Pancreas (tissue), 10 donors: ENCODE measurements at places on chromosomes 3 and 15. TPM values are rescaled to one million over a fixed set of nuclear protein-coding genes. Genes with fewer than 3 reads are reported as not detected.

IMPG2 gene
- 0.19 TPM for total RNA-seq

GPR156 gene
- not detected for total RNA-seq

MUC20 gene
- total RNA-seq = 35.9 TPM

SST gene
- 209 TPM for total RNA-seq

KBTBD13 gene
- not detected for total RNA-seq

INSYN1 gene
- total RNA-seq = 0.54 TPM

RFX7 gene
- 4.7 TPM for total RNA-seq

LEO1 gene
- 4.9 TPM for total RNA-seq

ITIH1 gene
- 0.32 TPM for total RNA-seq

OR5K2 gene
- total RNA-seq = not detected

IL5RA gene
- 0.04 TPM for total RNA-seq

WDR72 gene
- total RNA-seq = 2.3 TPM

TM2D3 gene
- 16.0 TPM for total RNA-seq

FES gene
- 5.2 TPM for total RNA-seq

EIF4A2 gene
- total RNA-seq = 209 TPM

- no peaks in the 10 kb centered on the region for H3K36me3 ChIP-seq
- no peak overlapping the region for H3K4me3 ChIP-seq
- no peaks in the 10 kb centered on the region for H3K4me1 ChIP-seq
Observed at GRCh38 chr3:133246119-133246518, 153.7 kb upstream of the BFSP2 start.

GRCh38 chr3:147699175-147699838 is 290.1 kb downstream of the ZIC1 start:
- H3K4me1 ChIP-seq = no peaks in the 10 kb centered on the region
- H3K4me3 ChIP-seq = no peak overlapping the region
- no peak for DNase-seq
- H3K27me3 ChIP-seq = no peaks in the 10 kb centered on the region
- H3K36me3 ChIP-seq = no peaks in the 10 kb centered on the region
- H3K27ac ChIP-seq = no peak overlapping the region

- H3K4me3 ChIP-seq = no peak overlapping the region
- no peaks in the 10 kb centered on the region for H3K4me1 ChIP-seq
- no peaks in the 10 kb centered on the region for H3K27me3 ChIP-seq
- no peaks in the 10 kb centered on the region for H3K36me3 ChIP-seq
- no peak overlapping the region for H3K27ac ChIP-seq
- no peak for DNase-seq
Observed at GRCh38 chr15:25969886-25970285, 106.8 kb upstream of the ATP10A start.

DNA sequence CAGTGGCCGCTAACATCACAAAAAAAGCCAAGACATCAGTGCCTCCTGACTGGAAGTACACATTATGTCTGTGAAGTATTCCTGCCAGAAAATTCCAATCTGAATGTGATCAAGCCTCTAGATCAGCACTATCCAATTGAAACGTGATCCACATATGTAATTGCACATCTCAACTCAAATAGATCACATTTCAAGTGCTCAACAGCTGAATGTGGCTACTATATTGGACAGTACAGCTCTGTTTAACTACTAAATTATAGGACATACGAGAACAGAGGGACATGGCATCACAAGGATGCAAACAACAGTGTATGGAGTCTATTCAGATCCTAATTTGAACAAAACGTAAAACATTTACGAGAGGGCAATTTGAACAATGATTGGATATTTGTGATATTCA is 542 bp upstream of the UBAP1L start:
- H3K4me3 ChIP-seq = no peak overlapping the region
- no peaks in the 10 kb centered on the region for H3K27me3 ChIP-seq
- H3K36me3 ChIP-seq = peaks cover 41% of the 10 kb centered on the region
- no peaks in the 10 kb centered on the region for H3K4me1 ChIP-seq

DNA sequence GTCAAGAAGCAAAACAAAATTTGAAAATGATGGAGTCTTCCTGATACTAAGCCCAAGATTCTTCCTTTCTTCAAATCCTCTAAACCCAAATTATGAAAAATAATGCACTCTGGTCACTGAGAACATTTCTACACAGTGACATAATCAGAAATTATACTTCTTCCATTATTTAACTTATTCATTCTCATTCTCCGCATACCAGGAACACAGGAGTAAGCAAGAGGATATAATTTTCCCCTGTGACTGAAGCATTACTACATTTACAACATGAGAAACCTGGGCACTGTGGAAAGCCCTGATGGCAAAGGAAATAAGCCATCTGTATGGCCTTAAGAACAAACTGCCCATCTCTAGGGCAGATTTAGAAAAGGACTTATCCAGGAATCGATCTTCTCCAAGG is 47.0 kb downstream of the EXD1 start:
- no peak overlapping the region for H3K27ac ChIP-seq
- H3K4me3 ChIP-seq = no peak overlapping the region
- no peaks in the 10 kb centered on the region for H3K36me3 ChIP-seq

GRCh38 chr15:87575896-87576473 is 680.6 kb downstream of the NTRK3 start:
- no peaks in the 10 kb centered on the region for H3K27me3 ChIP-seq
- no peak overlapping the region for H3K4me3 ChIP-seq
- H3K4me1 ChIP-seq = no peaks in the 10 kb centered on the region
- H3K27ac ChIP-seq = no peak overlapping the region

- no peaks in the 10 kb centered on the region for H3K36me3 ChIP-seq
- DNase-seq = no peak
- peaks cover 5% of the 10 kb centered on the region for H3K27me3 ChIP-seq
- no peaks in the 10 kb centered on the region for H3K4me1 ChIP-seq
- H3K27ac ChIP-seq = no peak overlapping the region
Observed at GRCh38 chr15:51677452-51677851, 3.9 kb upstream of the SCG3 start.

GRCh38 chr3:42800251-42800650 is 4.0 kb downstream of the HIGD1A start:
- H3K36me3 ChIP-seq = no peaks in the 10 kb centered on the region
- no peak for DNase-seq
- H3K4me3 ChIP-seq = no peak overlapping the region
- peaks cover 10% of the 10 kb centered on the region for H3K4me1 ChIP-seq
- H3K27me3 ChIP-seq = no peaks in the 10 kb centered on the region

- no peaks in the 10 kb centered on the region for H3K36me3 ChIP-seq
- H3K27ac ChIP-seq = no peak overlapping the region
- no peaks in the 10 kb centered on the region for H3K4me1 ChIP-seq
- no peak overlapping the region for H3K4me3 ChIP-seq
- no peak for DNase-seq
Observed at GRCh38 chr3:39318301-39318700, 11.2 kb upstream of the CCR8 start.

DNA sequence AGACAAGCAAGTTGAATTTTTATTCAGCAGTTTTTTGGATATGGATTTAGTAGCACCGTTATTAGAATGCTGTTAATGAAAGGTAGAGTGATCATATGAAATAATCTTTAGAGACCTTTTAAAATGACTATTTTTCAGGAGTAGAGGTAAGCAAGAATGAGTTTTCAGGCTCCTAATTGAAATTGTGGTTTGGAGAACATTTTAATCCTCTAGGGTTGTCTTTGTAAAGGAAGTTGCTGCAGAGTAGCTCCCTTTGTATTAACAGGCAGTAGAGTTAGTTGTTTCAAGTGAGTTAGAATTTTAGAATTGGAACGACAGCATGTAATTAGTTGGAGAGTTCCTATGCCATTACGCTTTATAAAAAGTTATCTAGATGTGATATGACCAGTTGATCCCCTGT is 27.2 kb upstream of the EDEM1 start:
- no peaks in the 10 kb centered on the region for H3K36me3 ChIP-seq
- H3K27ac ChIP-seq = no peak overlapping the region
- no peaks in the 10 kb centered on the region for H3K27me3 ChIP-seq
- H3K4me1 ChIP-seq = peaks cover 3% of the 10 kb centered on the region
- no peak for DNase-seq
- no peak overlapping the region for H3K4me3 ChIP-seq

- DNase-seq = no peak
- no peak overlapping the region for H3K4me3 ChIP-seq
- H3K36me3 ChIP-seq = no peaks in the 10 kb centered on the region
- no peak overlapping the region for H3K27ac ChIP-seq
- no peaks in the 10 kb centered on the region for H3K27me3 ChIP-seq
Observed at GRCh38 chr3:69784954-69785514, 45.8 kb downstream of the MITF start.

DNA sequence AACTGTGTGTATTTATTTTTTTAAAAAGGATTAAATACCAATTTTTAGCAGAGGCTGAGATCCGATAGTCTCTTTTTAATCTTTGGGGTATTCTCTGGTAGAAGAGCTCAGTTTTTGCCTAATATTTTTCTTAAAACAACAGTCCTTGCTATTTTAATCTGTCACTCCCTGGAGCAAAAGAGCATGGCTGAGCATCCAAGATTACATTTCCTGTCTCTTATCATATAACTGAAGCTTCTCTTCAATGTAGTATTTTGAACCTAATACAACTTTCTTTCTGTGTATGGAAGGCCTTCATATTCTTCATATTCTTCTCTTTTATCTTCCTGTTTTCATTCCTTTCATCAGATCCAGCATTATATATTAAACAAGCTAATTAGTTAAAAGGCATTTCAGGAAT is 293.7 kb downstream of the NSUN3 start:
- H3K27me3 ChIP-seq = no peaks in the 10 kb centered on the region
- no peaks in the 10 kb centered on the region for H3K36me3 ChIP-seq
- no peak overlapping the region for H3K4me3 ChIP-seq
- no peak for DNase-seq
- no peak overlapping the region for H3K27ac ChIP-seq

DNA sequence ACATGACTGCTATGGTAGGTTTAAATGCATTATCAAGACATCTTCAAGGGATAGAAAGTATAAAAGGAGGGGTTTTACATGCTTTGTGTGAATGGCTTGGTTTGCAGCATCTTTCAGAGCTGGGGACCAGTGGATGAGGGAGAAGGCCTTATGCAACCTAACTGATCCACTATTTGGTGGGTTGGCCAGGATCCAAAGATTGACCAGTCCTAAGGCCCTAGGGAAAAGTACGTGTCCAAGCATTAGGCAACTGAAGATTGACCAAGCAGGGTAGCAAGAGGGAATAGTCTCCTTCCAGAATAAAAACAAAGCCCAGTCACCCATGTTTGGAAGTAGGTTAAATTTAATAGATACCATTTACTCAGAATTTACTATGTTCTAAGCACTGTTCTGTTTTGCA is 509.3 kb downstream of the EPHB1 start:
- no peaks in the 10 kb centered on the region for H3K36me3 ChIP-seq
- no peaks in the 10 kb centered on the region for H3K4me1 ChIP-seq
- no peak overlapping the region for H3K4me3 ChIP-seq
- H3K27ac ChIP-seq = no peak overlapping the region

DNA sequence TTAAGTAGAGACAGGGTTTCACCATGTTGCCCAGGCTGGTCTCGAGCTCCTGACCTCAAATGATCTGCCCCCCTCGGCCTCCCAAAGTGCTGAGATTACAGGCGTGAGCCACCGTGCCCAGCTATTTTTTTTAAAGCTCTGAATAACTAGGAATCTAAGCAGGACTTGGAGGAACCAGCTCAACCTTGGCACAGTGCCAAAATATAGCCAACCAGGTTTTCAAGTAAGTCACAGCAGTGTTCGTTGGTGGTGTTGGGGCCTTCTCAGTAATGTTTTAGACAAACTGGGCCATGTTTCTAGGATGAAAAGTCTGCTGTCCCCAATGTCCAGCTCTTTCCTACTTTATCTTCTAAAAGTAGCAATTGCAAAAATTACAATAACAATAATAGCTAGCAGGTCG is 6.4 kb upstream of the ADAM10 start:
- DNase-seq = no peak
- no peaks in the 10 kb centered on the region for H3K27me3 ChIP-seq
- no peaks in the 10 kb centered on the region for H3K36me3 ChIP-seq
- no peak overlapping the region for H3K27ac ChIP-seq
- H3K4me3 ChIP-seq = no peak overlapping the region
- no peaks in the 10 kb centered on the region for H3K4me1 ChIP-seq

DNA sequence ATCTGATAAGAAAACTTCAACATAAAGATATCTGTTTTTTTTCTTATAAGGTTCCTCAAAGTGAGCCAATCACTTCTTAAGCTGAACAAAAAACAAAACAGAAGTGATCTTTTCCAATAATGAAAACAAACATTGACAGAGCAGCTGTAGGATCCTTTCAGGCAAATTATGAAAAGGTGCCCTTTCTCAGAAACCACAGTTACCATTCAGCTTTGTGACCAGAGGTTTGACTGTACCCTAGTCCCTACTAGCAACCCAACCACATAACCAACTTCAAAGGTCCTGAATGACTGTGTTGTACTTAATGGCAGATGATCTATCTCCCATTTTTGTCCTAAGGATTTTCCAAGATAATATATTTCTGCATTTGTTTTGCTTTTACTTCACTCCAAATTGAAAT is 39.4 kb upstream of the CCR2 start:
- H3K27me3 ChIP-seq = no peaks in the 10 kb centered on the region
- DNase-seq = no peak
- no peaks in the 10 kb centered on the region for H3K4me1 ChIP-seq

- H3K4me1 ChIP-seq = peaks cover 4% of the 10 kb centered on the region
- H3K4me3 ChIP-seq = no peak overlapping the region
- peak overlapping the region; percentile 41 for H3K27ac ChIP-seq
- H3K27me3 ChIP-seq = no peaks in the 10 kb centered on the region
Observed at GRCh38 chr3:52845691-52846431, 11.0 kb upstream of the MUSTN1 start.

DNA sequence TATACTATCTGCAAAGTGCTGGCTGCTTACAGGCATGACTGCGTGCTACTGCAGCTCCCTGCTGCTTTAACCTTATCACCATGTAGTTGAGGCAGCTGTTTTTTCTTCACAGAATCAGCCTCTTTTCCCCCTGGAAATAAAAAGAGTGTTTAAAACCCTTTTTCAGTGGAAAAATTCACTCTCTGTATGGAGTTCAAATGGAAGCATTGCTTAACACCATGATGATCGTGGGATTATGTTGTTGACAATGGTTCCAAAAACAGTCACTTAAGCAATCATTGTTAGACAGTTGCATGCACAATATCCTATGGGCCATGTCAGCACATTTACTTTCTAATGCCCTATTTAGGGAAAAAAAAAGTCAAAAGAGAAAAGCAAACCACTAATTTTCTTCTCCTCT is 536.4 kb downstream of the UNC13C start:
- H3K4me1 ChIP-seq = no peaks in the 10 kb centered on the region
- H3K4me3 ChIP-seq = no peak overlapping the region
- DNase-seq = no peak
- no peak overlapping the region for H3K27ac ChIP-seq
- no peaks in the 10 kb centered on the region for H3K27me3 ChIP-seq

- H3K27ac ChIP-seq = no peak overlapping the region
- no peak for DNase-seq
- no peaks in the 10 kb centered on the region for H3K4me1 ChIP-seq
- H3K27me3 ChIP-seq = no peaks in the 10 kb centered on the region
- H3K36me3 ChIP-seq = no peaks in the 10 kb centered on the region
Observed at GRCh38 chr15:83581381-83581780, 72.5 kb upstream of the ADAMTSL3 start.

- peaks cover 4% of the 10 kb centered on the region for H3K4me1 ChIP-seq
- no peak overlapping the region for H3K4me3 ChIP-seq
- no peaks in the 10 kb centered on the region for H3K27me3 ChIP-seq
- DNase-seq = peak; percentile 55
Observed at GRCh38 chr15:44812029-44812517, 75.7 kb downstream of the TRIM69 start.

GRCh38 chr15:67884514-67885174 is 44.8 kb upstream of the RNU6-1 start:
- peak; percentile 89 for DNase-seq
- no peaks in the 10 kb centered on the region for H3K27me3 ChIP-seq
- no peaks in the 10 kb centered on the region for H3K36me3 ChIP-seq
- H3K27ac ChIP-seq = peak overlapping the region; percentile 88
- H3K4me1 ChIP-seq = no peaks in the 10 kb centered on the region
- peak overlapping the region; percentile 54 for H3K4me3 ChIP-seq

- H3K4me1 ChIP-seq = no peaks in the 10 kb centered on the region
- no peak overlapping the region for H3K4me3 ChIP-seq
- H3K27ac ChIP-seq = no peak overlapping the region
- no peak for DNase-seq
Observed at GRCh38 chr3:113295463-113295862, 84.1 kb downstream of the BOC start.
